ENCODE measurements at places on chromosomes 5 and 9.

GRCh38 chr9:98007251-98007928, 24.2 kb downstream of the ANP32B start:
- DNase-seq: no peak

- DNase-seq: no peak
Measured at GRCh38 chr5:4206127-4206526, 610.5 kb downstream of the IRX1 start.

DNA sequence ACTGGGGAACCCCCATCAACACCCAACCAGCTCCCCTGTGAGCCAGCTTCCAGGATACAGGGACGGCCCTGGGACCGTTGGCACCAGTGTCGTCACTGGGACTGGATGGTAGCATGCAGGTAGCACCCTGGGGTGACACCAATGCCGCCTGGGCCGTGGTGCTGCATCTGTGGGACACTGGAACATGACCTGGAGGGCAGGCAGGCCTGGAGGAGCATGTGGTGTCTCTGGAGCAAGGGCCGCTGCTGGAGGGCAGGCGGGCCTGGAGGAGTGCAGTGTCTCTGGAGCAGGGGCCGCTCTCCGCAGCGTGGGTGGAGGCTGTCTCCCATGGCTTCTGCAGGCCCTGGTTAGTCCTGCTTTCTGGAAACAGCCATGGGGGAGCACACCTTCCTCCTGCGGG, 13.1 kb downstream of the LPCAT1 start:
- DNase-seq: no peak

GRCh38 chr5:168781941-168782571, 202.9 kb upstream of the PANK3 start:
- no peak for DNase-seq

All from activated CD4-positive, CD25-positive, alpha-beta regulatory T cell (primary cell).